ENCODE measurements at places on chromosomes 12 and 14. TPM values are rescaled to one million over a fixed set of nuclear protein-coding genes. Genes with fewer than 3 reads are reported as not detected.

Gene TMTC1
- 51.4 TPM for total RNA-seq

Gene EPYC
- total RNA-seq, result not detected

Gene TAS2R8
- total RNA-seq, result not detected

Gene OAS3
- 20.2 TPM for total RNA-seq

Gene JDP2
- 93.1 TPM for total RNA-seq

Gene PRIMA1
- not detected for total RNA-seq

Gene DHRS2
- not detected for total RNA-seq

Gene SLC5A8
- total RNA-seq, result not detected

Gene VRK1
- total RNA-seq, result 28.3 TPM

Gene TDG
- 8.3 TPM for total RNA-seq

Gene ACVRL1
- total RNA-seq, result 20.2 TPM

Gene TSPAN9
- 73.5 TPM for total RNA-seq

Gene ALDH1L2
- total RNA-seq, result 80.8 TPM

Gene ACOT4
- total RNA-seq, result 1.2 TPM

Gene TAS2R46
- total RNA-seq, result not detected

Gene MANSC4
- total RNA-seq, result not detected

Gene WIF1
- total RNA-seq, result 0.18 TPM

Gene PRPH
- total RNA-seq, result not detected

Gene ZFHX2
- total RNA-seq, result 1.9 TPM

Gene MNAT1
- 48.7 TPM for total RNA-seq

Gene GPR137C
- total RNA-seq, result 0.35 TPM

Gene INHBC
- total RNA-seq, result not detected

Gene TUNAR
- not detected for total RNA-seq

Gene PTPRR
- 0.18 TPM for total RNA-seq

Gene MMP19
- 37.5 TPM for total RNA-seq

Gene LARP4
- 19.3 TPM for total RNA-seq

Gene AKAP5
- total RNA-seq, result 1.2 TPM

Gene PLBD2
- 33.5 TPM for total RNA-seq

Gene BCL2L14
- not detected for total RNA-seq

Gene ASB2
- 0.58 TPM for total RNA-seq

Gene BMAL2
- total RNA-seq, result 30.3 TPM

Gene ORAI1
- total RNA-seq, result 9.0 TPM

Gene NKX2-8
- not detected for total RNA-seq

Gene RNU4-1
- total RNA-seq, result not detected

Gene RAB15
- 3.2 TPM for total RNA-seq

Gene ARHGAP5
- total RNA-seq, result 34.9 TPM
